ENCODE measurements at places on chromosomes 5 and 9. TPM values are rescaled to one million over a fixed set of nuclear protein-coding genes. Genes with fewer than 3 reads are reported as not detected.

The ARHGEF37 gene
- total RNA-seq, result 2.1 TPM

The PHF24 gene
- 0.14 TPM for total RNA-seq

The TERT gene
- 2.7 TPM for total RNA-seq

The NUTM2F gene
- total RNA-seq, result not detected

The PTPRD gene
- 0.20 TPM for total RNA-seq
